Right kidney (tissue), 9 donors: ENCODE measurements at places on chromosomes 11 and 22.

DNA sequence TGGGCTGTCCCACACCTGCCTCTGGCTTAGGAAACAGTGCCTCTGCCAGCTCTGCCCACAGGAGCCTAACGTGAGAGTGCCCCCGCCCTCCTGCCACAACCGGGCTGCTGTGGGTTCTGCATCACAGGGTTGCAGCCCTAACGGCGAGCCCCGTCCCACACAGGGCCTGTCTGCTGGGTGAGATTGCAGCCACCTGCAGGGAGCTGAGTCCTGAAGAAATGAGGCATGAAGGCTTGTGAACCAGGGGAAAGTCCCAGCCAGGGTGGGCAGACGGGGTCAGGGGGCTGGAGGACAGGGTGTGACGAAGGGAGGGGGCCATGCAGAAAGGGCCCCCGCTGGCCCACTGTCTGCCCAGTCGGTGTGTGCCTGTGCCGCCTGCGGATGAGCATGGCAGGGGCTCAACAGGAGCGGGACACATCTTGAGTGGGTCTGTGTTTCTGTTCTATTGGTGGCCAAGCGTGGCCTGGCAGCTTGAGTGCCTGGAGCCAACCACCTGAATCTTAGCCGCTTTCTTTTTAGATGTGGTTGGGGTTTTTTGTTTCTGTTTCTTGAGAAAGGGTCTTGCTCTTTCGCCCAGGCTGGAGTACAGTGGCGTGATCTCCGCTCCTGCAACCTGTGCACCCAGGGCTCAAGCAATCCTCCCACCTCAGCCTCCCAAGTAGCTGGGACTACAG lies 38.9 kb downstream of the CTTN start:
- no peak for DNase-seq

- no peak for DNase-seq
These were observed 140.7 kb upstream of the CTSC start for GRCh38 chr11:88478136-88478815.

- DNase-seq = no peak
These were observed 13.9 kb upstream of the B3GAT1 start for GRCh38 chr11:134425816-134426536.

DNA sequence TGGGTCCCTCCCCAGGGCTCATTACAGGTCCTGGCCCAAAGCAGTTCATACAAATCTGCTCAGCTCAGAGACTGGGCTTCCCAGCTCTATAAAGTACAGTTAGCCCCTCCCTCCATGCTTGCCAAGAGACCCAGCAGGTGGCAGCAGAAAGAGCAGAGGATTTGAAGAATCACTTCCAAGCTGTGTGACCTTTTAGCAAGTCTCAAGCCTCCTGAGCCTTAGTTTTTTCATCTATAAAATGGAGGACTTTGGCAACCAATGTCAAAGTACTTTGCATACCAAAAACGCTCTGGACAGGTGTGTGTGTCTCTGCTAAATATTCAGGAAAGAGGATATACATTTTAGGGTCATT lies 26.6 kb downstream of the RELT start:
- no peak for DNase-seq

- no peak for DNase-seq
These were observed 14.8 kb upstream of the CARD10 start for GRCh38 chr22:37533995-37534394.

DNA sequence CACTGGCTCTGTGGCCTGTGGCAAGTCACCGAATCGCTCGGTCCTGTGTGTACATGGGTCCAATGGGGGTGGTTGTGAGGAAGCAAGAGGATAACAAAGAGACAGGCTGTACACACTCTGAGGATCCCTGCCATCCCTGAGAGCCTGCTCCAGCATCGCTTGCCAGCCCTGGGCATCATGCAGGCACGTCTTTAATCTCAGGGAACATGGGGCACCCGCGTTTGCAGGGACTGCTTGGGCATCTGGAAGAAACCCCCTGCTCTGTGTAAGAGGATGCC lies 1.3 kb upstream of the C1QTNF5 start:
- DNase-seq = no peak

DNA sequence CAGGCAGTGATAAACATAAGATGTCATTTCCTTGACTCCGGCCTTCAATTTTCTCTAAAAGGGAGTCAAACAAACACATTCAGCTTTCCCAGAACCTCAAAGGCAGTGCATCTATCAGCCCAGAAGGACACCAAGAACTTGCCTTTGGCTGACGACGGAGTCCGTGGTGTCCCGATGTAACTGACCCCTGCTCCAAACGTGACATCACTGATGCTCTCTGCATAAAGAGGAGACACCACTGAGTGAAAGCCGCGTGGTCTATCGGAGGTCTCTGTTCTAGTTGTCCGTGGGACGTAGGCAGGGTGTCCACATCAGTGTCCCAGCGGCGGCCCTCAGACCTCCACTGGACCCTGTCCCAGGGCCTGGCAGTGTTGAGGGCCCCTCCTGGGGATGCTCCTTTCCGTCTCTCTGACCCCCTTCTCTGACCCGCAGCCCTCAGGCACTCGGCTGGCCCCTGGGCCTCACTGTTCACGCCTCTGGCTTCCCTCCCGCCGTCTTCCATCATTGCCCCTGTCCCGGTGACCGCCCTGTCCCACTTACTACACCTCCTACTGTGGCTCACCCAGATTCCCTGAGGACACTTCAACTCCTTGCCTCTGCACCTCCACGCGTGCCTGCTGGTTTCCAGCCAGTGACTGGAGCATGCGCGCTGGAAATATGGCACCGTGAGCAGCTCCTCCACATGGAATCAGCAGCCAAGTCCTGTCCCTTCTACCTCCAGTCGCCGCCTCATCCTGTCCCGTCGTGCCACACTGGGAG lies 70.4 kb downstream of the NCAPD3 start:
- DNase-seq = no peak

- DNase-seq = no peak
These were observed 20.8 kb upstream of the SLC25A18 start for GRCh38 chr22:17542452-17542851.

DNA sequence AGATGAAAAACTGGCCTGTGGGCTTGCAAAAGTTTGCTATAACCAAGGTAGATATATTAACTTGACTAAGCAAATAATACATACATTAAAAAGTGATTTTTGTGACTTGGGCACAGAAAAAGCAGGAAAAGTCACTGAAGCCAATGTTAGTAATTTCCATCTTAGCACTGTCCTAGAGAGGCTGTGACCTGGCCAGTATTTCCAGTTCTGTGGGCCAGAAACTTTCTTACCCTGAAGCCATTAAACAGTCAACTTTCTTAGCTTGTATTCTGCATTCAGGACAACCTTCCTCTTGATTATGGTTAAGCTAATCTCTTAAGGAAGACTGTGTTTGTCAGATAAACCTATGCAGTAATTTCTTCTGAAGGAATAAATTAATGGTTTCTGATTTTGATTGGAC lies 22.3 kb upstream of the SLC36A4 start:
- no peak for DNase-seq

- no peak for DNase-seq
These were observed 272.0 kb downstream of the BLID start for GRCh38 chr11:121844016-121844415.

- no peak for DNase-seq
These were observed 16.8 kb upstream of the CASTOR1 start for GRCh38 chr22:30305906-30306626.

DNA sequence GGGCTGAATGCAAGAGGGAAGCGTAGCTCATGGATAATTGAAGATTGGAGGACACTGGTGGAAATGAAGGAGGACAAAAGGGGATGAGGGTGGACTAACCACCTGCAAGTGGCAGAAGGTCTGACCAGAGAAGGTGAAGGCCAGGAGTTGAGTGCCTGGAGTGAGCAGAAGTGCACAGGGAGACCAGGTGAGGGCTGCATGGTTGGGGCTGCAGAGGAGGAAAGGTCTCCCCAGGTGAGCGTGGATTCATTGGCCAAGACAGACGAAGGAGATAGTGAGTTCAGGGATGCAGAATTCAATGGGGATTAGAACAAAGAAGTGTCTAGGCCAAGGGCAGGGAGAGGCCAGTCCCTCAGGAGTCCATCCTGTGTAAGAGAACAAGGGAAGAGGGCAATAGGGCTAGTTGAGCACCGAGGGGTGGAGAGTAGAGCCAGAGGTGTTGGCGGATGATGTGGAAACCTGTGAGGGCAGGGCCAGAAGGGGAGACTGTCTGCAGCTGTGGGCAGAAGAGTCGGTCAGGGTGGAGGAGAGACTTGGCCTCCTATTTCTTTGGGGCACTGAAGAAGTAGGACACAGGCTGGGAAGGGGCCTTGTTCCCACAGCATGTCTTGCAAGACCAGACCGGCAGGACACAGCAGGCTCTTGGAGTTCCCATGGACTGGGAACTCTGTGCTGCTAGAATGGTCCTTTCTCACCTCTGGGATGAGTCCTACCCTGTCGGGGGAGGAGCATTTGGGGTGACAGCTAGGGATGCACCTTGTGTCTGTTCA lies 6.7 kb downstream of the TRIM29 start:
- DNase-seq = no peak

DNA sequence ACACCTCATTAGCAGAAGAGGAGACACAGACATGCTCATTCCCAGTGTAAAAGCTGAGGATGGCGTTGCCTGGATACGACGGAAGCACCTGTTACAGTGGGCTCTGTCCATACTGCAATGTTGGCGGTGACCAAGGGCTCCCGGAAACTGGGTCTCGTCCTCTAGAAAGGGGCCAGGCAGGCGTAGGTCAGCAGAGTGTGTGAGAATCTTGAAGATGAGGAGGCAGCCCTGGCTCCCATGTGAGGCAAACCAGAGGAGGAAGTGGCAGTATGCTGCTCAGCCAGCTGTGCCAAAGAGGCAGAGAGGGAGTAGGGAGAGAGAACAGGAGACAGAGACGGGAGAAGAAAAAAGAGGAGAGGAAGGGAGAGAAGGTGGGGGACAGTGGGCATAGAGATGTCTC lies 10.3 kb downstream of the LTO1 start:
- DNase-seq = no peak

DNA sequence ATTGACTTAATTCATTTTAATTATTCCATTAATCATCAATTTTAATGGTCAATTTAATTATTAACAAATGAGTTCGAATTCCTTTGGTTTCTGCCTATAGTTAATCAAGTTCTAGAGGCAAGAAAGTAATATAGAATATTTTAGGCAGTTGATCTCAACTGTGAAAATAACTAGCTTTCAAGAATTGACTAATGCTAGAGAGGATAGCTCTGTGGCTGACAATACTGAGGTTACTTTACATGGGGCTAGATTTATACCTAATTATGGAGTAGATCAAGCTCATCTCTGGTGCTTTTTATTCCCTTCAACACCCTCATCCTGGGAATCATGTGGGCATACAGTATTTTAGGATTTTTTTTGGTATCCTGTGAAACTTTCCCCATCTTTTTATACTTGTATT lies 259.4 kb downstream of the GRM5 start:
- no peak for DNase-seq

DNA sequence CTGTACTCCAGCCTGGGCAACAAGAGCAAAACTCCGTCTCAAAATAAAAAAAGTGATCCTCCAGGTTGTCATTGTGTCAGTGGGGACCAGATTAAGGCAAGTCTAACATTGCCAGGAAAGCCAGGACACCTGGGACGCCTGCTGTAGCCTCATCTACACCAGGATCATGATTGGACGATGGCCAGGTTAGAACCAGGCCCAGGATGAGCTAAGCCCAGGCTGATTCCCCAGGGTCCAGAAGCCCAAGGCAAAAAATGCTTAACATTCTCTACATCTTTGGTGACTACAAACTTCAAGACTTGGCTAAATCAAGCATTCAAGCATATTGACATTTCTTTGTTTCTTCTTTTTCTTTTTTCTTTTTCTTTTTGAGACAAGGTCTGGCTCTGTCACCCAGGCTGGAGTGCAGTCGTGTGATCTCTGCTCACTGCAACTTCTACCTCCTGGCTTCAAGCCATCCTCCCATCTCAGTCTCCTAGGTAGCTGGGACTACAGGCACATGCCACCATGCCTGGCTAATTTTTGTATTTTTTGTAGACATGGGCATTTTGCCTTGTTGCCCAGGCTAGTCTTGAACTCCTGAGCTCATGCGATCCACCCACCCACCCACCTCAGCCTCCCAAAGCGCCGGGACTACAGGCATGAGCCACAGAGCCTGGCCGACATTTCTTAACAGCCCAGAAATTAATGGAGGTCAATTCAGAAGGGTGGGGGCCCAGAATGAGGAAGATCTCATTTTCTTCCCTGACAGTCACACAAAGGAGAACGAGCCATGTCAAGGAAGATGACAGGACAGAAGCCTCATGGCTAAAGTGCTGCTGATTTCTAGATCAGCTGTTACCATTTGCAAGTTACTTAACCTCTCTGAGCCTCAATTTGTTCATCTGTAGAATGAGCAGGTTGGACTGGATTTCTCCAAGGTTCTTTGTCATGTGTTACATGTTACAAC lies 12.5 kb upstream of the PTPRJ start:
- no peak for DNase-seq

DNA sequence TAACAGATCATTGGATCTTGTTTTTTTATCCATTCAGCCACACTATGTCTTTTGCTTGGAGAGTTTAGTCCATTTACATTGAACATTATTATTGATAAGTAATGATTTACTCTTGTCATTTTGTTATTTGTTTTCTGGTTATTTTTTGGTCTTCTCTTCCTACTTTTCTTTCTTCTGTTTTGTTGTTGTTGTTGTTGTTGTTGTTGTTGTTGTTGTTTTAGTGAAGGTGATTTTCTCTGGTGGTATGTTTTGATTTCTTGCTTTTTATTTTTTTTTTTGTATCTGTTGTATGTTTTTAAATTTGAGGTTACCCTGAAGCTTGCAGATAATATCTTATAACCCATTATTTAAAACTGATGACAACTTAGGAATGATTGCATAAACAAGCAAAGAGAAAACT lies 28.6 kb downstream of the TAF1D start:
- DNase-seq = no peak

GRCh38 chr11:130979386-130979972 lies 63.2 kb upstream of the SNX19 start:
- DNase-seq = no peak

DNA sequence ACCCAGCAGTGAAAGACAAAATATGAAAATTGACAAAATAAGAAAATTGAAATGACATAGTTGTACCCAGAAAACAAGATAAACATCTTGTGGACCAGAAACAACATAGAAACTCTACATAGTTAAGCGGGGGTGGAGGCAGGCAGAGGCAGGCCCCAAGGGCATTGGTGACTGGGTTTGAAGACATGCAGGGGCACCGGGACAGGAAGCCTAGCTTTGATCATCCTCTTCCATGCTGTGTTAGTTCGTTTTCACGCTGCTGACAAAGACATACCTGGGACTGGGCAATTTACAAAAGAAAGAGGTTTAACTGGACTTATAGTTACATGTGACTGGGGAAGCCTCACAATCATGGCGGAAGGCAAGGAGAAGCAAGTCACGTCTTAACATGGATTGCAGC lies 33.5 kb upstream of the CRTAM start:
- DNase-seq = no peak

DNA sequence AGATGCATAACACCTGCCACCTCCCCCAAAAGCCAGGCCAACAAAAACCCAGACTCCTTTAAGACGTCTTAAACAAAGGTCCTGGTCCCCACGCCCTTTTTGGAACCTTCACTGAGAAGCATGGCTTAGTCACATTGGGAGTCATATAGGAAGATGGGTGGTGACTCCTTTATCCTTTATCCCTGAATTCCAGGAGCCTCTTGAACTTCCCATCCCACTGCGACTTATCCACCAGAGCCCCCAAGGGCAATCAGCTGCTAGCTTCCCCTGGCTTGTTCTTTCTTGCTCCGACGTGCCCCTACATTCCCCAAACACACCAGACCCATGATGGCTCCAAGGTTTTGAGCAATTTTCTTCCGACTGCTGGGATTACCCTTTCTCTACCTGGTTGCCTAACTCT lies 567.0 kb upstream of the CADM1 start:
- DNase-seq = no peak
